ENCODE measurements at places on chromosomes 5 and 9.

- DNase-seq = peak; percentile 25
Observed at GRCh38 chr5:173331956-173332479, 3.8 kb upstream of the STC2 start.

DNA sequence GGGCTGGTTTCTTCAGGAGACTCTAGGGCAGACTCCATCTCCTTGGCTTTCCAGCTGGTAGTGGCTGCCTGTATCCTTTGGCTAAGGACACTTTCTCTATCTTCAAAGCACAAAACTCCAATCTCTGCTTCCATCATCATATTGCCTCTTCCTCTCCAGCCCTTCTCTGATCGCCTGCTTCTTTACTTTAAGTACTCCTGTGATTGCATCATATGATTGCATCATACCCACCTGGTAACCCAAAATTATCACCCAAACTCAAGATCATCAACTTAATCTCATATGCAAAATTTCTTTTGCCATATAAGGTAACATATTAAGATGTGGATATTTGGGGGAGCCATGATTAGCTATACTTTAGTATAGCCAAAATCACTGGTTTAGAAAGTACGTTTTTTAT is 1092.6 kb upstream of the CDH6 start:
- no peak for DNase-seq

- DNase-seq = no peak
Observed at GRCh38 chr5:33531824-33532223, 91.1 kb downstream of the TARS1 start.

- DNase-seq = no peak
Observed at GRCh38 chr5:102961671-102962070, 158.3 kb downstream of the GIN1 start.

- DNase-seq = no peak
Observed at GRCh38 chr5:179802950-179803562, 3.6 kb downstream of the MGAT4B start.

DNA sequence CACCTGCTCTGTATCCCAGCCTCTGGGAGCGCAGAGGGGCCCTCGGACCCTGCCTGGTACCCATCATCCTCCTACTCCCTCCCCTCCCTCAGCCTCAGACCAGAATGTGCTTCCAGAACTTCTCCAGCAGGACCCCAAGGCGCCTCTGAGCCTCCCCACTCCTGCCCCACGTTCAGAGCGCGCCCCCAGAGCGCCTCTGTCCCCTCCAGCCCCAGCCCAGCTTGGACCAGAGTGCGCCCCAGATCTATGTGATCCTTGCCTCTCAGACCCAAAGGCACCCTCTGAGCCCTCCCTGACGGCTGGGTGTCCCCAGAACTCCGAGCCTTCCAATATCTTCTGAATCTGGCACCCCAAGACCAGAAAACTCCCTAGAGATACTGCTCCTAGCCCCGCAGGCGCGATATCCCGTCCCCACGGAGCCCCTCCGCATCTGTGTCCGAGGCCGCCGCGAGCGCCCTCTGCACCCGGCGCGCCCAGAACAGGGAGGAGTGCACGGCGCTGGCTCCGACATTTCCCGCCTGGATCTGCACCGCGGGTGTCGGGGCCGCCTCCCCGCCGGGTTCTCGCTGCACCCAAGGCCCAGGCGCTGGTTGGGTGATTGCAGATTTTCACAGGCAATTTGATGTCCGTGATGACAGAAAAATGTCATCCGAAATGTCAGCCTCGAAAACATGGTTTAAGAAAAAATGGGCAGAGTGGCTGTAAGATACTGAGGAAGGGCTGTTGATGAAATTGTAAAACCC is 522 bp downstream of the BHMT start:
- no peak for DNase-seq

DNA sequence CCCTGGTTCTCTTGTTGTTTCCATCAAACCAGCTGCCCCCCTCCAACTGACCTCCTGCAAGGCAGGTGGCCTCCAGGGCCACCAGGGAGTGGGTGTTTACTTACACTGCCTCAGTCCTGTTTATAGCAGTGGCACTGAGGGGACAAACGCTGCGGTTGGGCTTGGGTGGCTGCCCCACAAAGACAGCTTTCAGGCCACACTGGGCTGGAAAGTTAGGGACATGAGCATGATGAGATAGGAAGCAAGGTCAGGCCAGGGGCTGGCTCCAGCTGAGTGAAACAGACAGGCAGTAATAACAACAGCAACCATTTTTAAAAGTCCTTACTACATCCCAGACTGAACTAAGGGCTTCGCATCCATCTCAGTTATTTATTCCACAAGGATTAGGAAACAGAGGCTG is 20.6 kb downstream of the BOD1 start:
- no peak for DNase-seq

- peak; percentile 6 for DNase-seq
Observed at GRCh38 chr5:6829150-6829784, 116.0 kb downstream of the TENT4A start.

DNA sequence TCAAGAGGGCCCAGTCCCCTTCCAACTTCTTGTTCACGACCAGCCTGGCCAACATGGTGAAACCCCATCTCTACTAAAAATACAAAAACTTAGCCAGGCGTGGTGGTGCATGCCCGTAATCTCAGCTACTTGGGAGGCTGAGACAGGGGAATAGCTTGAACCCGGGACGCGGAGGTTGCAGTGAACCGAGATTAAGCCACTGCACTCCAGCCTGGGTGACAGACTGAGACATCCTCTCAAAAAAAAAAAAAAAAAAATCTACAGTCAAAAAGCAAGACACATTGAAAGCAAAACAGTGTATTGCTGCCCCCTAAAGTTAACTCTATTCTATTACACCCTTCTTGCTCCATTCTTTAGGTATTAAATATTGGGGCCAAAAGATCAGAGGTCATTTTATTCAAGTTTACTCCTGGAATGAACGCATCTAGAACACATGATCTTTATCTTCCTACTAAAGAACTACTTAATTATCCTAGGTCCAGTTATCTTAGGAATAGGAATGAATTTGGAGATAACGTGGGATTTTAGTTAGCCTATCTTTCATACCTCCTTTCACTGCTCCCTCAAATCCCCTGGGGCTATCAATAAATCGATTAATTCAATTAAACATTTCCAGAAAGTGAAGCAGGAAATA is 2.4 kb downstream of the ATG12 start:
- DNase-seq = peak; percentile 43

- DNase-seq = no peak
Observed at GRCh38 chr9:127258606-127259471, 5.7 kb upstream of the GARNL3 start.

DNA sequence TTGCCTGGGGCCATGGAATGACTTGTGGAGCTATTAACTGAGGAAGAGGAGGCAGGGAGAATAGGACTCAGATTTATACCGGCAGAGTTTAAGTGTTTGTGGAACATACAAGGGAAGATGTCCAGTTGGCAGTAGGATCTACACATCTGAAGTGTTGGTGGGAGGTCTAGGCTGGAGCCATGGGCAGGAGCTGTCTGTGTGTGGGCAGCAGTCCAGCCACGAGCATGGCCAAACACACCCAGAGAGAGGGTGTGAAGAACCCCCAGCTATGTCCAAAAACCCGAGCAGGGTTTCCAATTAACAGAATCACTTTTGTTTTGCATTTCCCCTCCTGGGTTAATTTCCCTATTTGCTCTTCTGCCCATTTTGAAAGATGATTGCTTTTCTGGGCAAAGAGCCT is 393.7 kb downstream of the CDK5RAP2 start:
- no peak for DNase-seq

- no peak for DNase-seq
Observed at GRCh38 chr9:68690088-68690487, 15.0 kb upstream of the PIP5K1B start.

- DNase-seq = no peak
Observed at GRCh38 chr5:149581192-149581861, at the start of gene ARHGEF37. TSS of gene ARHGEF37 (plus strand) at chr5:149581498. CDS start at chr5:149597770, 16,272 bp downstream.

- DNase-seq = no peak
Observed at GRCh38 chr9:123026425-123026824, 7.0 kb upstream of the GPR21 start.

DNA sequence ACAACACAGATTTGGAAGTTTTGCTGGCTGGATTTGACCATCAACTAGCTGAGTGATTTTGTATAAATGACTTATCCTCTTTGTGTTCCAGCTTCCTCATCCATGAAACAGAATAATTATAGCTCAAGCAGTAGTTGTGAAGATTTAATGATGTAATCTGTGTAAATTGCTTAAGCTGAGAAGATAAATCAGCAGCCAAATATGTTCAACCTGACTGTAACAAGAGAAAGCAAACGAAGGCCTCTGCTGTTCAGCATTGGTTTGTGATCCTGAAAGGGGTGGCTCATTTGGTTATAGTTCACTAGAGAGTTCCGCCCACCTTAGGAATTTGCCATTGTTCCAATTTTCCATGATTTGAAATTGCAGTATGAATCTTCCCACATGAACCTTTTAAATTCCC is 75.7 kb upstream of the CCDC112 start:
- no peak for DNase-seq

All from effector memory CD8-positive, alpha-beta T cell (primary cell).